Activated naive CD8-positive, alpha-beta T cell treated with anti-CD3 and anti-CD28 coated beads for 36 hours (primary cell): ENCODE measurements at places on chromosomes 11 and 22.

- peaks cover 33% of the 10 kb centered on the region for H3K27me3 ChIP-seq
- peaks cover 1% of the 10 kb centered on the region for H3K4me1 ChIP-seq
- H3K36me3 ChIP-seq, result no peaks in the 10 kb centered on the region
- no peak for DNase-seq
- H3K4me3 ChIP-seq, result no peak overlapping the region
Observed at GRCh38 chr11:35990170-35990569, 46.3 kb downstream of the LDLRAD3 start.

DNA sequence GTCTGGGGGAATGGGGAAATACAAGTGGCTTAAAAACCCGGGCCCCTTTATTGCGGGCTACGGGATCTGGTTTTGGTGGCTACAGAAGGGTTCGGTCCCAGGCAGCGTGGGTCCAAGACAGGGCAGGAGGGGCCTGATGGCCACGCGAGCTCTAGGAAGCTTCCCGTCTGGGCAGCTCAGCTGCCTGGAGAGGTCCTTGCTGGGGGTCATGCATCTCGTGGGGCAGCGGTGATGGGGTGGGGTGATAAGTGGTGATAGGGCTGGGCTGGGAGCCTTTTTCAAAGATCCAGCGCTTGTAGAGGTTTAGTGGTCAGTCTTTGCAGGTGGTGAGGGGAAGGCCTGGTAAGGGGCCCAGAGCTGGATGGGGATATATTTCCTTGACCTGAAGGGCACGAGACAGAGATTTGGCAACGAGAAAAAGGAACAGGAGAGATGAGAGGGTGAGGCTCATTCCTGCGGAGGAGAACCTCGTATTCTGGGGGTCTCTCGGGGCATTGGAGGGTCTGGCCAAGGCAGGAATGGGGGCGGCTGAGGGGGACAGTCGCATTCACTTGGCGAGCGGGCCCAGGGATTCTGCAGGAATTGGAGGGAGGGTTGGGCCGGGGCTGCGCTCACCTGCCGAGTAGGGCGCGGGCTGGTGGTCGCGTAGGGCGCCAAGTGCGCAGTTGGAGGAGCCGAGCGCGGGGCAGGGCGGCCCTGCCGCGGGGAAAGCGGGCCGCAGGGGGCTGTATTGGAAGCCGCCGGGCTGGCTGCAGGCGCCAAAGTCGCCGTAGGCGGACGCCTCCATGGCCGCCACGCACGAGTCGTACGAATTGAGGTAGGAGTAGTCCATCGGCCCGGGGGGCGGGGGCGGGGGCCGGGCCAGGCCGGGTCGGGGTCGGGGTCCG is 560 bp downstream of the PHOX2A start:
- peaks cover 2% of the 10 kb centered on the region for H3K36me3 ChIP-seq
- no peak for DNase-seq
- peaks cover 24% of the 10 kb centered on the region for H3K4me1 ChIP-seq
- H3K27ac ChIP-seq, result no peak overlapping the region
- H3K27me3 ChIP-seq, result peaks cover 46% of the 10 kb centered on the region

DNA sequence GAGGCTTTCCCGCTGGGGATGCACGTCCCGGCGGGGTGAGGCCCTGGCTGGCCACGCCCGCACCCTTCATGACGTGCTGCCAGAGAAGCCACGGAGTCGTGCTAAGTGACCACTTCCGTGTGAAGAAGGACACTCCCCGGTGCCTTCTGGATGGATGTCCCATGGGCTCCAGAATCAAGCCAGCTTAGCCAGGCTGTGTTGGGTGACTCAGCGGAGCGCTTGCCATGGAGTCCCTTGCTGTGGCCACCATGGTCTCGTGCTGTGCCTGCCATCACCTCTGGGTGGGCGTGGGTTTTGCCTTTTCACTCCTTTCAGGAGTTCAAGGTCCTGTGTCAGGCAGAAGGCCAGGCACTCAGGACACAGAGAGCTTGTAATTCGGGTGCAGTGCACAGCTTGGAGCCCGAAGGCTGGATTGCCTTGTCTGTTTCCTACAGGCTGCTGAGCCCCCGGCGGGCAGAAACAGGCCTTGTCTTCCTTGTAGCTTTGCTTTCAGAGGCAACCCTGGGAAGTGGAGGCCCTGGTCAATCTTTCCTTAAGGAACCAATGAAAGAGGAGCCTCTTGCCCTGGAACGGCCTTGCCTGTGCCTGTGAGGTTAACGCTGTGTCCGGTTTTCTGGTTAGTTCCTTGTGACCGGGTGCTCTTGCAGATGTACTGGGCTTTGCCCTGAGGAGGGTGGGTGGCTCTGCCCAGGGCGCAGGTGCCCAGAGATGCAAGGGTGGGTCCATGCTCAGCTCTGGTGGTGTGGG is 268.6 kb downstream of the TBC1D22A start:
- no peak overlapping the region for H3K27ac ChIP-seq
- no peak for DNase-seq
- no peaks in the 10 kb centered on the region for H3K4me1 ChIP-seq
- peaks cover 2% of the 10 kb centered on the region for H3K36me3 ChIP-seq

DNA sequence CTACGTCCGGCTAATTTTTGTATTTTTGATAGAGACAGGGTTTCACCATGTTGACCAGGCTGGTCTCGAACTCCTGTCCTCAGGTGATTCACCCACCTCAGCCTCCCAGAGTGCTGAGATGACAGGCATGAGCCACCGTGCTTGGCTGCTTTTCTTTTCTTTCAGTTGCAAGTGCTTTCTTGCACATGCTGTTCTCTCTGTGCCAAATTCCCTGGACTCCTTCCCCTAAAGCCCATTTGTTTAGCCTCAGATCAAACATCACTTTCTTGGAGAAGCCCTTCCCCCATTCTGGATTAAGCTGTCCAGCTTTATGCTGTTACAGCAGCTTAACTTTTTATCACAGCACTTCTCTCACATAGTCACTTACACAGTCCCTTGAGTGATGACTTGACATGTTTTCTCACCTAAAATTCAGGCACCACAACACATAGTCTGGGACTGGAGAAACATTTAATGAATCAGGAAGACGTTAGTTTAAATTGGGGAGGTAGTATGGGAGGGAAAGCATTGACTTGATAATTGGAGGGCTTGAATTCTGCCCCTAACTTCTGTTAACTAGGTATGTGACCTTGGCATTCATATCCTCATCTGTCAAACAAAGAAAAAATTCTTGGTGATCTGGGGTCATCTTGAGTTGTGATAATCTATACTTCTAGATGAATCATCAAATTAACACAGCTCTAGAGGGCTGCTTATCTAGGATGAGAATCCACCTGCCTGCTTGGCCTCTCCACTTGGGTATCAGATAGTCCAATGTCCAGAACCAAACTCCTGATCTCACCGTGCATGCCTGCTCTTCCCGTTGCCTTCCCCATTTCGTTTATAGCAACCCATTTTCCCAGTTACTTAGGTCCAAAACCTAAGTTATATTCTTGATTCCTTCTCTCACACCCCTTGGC is 18.4 kb downstream of the ACO2 start:
- peaks cover 2% of the 10 kb centered on the region for H3K36me3 ChIP-seq
- no peak overlapping the region for H3K4me3 ChIP-seq
- DNase-seq, result no peak
- no peak overlapping the region for H3K27ac ChIP-seq
- no peaks in the 10 kb centered on the region for H3K27me3 ChIP-seq
